Common myeloid progenitor, CD34-positive (primary cell): ENCODE measurements at places on chromosomes 11 and 22.

DNA sequence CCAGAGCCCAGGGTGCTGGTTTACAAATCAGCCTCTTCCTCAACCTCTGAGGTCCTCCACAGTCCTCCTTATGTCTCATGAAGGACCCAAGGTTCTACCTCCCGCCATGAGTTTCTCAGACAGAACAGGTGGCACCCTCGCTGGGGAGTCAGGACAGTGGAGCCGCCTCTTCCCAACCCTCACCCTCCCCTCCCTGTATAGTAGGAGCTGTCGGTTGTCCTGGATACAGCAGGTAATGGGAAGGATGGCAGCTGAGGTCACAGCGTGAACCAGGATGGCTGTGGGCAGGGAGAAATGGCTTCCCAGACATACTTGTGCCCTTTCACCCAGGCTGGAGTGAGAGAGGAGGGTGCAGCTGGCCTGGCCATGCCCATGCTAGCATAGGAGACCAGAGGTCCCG, 134.6 kb downstream of the CHST1 start:
- no peak for DNase-seq

- peak; percentile 57 for DNase-seq
These were observed at the start of gene RTN4RL2 for GRCh38 chr11:57460022-57460757. RTN4RL2 (plus strand) TSS chr11:57460528; CDS start chr11:57460866, 338 bp downstream.

GRCh38 chr22:23569716-23570115, 10.4 kb downstream of the IGLL1 start:
- DNase-seq, result no peak

DNA sequence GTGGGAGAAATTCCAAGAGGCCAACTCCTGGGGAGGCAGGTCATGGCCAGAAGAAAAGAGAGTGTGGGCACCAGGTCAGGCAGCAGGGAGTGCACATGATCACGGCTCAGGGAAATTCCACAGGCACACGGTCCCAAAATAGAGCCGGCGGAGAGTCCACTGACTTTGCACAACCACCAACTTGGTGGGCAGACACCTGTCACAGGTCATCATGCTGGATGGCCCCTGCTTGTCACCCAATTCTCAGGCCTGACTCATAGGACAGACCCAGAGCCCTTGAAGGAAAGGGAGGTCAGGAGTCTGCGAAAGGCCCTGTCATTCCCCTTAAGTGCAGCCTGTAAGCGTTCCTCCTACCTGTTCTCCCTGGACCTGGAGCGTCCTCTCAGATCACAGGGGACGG, 15.8 kb downstream of the APOL2 start:
- DNase-seq, result no peak

GRCh38 chr22:19654338-19654987, 59.8 kb upstream of the SEPTIN5 start:
- no peak for DNase-seq

- DNase-seq, result no peak
These were observed 61.4 kb upstream of the CTSC start for GRCh38 chr11:88398791-88399570.

DNA sequence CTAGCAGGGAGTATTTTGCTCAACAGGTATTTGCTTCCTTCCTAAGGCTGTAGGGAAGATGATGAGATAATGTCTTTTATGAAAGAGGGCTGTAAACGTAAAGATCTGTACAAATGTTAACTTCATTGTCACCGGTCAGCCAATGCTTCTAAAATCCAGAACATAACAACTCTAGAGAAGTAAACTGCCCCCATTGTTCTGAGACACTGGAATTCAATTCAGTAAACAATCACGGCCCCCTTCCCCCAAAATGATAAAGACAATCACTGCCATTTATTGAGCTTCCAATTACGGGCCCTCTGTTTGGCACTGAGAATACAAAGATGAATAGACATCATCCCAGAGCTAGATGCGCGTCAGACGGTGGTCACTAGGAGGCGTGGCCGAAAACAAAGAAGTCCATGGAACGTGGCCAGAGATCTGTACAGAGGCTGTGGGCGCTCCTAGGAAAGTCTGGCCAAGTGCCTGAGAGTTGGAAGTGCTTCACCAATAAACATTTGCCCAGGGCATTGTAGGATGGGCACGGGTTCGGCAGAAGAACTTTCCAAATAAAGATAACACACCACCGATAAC, 576 bp downstream of the TMEM258 start:
- DNase-seq, result peak; percentile 70

GRCh38 chr11:15757048-15757698, 599.2 kb downstream of the SOX6 start:
- DNase-seq, result no peak

DNA sequence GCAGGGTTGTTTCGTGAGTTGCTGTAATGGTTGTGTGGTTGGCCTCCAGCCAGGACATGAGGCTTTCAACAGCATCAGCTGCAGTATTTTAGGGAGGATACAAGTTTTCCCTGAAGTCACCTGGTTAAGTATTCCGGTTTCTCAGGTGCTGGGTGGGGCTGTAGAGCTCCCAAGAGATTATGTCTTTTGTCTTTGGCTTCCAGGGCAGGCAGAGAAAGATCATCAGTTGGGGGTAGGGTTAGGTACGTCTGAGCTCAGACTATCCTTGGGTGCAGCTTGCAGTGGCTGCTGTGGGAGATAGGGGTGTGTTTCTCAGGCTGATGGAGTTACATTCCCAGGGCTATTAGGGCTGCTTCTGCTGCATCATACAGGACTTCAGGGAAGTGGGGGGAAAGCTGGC, 47.5 kb upstream of the MRGPRX1 start:
- no peak for DNase-seq

- DNase-seq, result no peak
These were observed 520.7 kb downstream of the OPCML start for GRCh38 chr11:133011604-133012003.

DNA sequence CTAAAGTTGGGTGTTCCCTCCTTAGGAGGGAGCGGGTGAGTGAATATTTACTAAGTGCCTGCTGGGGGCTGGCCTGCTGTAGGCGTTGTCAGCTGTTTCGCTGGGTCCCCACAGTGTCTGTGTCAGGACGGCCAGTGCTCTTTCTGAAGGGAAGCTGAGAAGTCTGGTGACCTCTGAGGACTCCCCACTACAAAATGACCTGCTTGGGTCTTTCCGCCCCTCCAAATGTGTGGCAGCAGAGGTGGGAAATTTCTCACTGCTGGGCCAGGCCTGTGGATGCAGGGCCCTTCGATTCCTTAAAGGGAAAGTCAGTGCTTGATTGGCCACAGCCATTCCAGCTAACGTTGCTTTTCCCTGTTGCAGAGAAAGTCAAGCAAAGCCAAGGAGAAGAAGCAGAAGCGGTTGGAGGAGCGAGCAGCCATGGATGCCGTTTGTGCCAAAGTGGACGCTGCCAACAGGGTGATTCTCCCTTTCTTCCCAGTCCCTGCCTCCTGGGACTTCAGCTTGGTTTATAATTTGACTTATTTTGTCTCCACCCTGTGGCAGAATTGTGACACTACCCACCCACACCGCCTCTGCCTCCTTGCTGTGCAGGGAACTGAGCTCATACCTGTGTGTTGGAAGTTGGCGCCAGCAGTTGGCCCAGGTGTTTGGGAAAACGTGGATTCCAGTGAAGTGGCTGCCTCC, 6.8 kb downstream of the NAA40 start:
- DNase-seq, result peak; percentile 64

GRCh38 chr11:66862559-66863037, 5.7 kb downstream of the LRFN4 start:
- DNase-seq, result no peak

DNA sequence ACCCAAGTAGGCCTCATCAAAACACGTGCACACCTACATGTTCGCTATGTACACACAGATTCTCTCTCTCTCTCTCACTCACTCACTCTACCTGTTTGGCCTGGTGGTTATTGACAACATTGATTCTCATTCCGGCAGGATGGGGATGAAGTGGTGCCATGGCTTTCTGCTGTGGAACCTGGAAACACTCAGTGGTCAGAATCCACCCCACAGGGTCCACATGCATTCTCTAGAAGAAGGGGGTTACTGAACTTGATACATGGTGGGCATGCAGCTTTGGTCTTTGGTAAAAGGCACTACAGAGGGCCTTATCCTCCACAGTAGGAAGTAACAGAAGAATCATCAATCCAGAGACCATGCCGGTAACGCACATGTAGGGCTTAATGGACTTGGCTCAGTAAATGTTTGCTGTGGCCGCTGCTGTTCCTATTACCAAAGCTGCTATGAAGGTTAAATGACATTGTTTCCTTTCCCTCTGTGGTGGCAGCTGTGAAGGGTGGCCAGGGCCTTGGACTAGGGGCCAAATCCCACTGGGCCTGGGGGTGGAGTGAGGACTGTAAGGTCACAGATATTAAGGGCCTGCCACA, 12.7 kb downstream of the POLDIP3 start:
- DNase-seq, result no peak

- peak; percentile 93 for DNase-seq
These were observed 591 bp downstream of the CAPRIN1 start for GRCh38 chr11:34052036-34052607.

DNA sequence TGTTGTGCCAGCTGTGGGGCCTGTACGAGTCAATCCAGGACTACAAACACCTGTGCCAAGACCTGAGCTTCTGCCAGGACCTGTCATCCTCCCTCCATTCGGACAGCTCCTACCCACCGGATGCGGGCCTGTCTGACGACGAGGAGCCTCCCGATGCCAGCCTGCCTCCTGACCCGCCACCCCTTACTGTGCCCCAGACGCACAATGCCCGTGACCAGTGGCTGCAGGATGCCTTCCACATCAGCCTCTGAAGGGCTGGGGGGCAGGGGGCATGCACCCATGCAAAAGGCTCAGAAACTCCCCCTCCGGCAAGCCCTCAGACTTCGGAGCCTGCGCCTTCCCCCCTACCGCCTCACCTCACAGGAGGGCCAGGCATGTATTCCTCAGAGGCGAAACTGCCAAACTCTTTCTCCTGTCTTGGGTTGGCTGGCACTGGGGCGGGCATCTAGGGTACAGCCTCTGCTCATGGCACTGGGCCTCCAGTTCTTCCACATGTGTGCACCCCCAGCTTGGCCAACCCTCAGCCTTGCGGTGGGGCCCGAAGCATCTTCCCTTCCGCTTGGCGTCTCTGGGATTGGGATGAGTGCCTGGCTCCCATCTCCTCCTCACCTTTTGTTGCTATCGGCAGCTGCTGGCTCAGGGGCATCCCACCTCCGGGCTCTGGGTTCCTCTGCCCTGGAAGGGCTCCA, 1.2 kb downstream of the FAM89B start:
- DNase-seq, result no peak

DNA sequence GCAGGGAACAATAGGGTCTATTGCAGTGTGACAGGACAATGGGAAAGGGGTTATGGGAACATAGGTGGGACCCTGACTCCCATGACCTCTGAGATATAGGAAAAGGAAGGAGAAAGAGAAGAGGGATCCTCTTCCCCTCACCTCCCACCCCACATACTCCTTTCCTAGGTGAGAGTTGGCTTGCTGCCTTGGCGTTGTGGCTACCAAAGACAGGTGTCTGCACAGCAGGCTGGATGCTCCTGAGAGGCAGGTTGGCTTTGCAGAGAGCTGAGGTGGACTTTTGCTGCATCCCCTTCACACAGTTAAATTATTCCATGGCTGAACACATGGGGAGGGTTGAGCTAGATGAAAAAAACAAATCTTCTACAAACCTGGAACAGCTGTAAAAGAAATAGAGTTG, 80.7 kb downstream of the SYT9 start:
- no peak for DNase-seq

GRCh38 chr11:3659595-3660515, 11.3 kb downstream of the CHRNA10 start:
- DNase-seq, result no peak

DNA sequence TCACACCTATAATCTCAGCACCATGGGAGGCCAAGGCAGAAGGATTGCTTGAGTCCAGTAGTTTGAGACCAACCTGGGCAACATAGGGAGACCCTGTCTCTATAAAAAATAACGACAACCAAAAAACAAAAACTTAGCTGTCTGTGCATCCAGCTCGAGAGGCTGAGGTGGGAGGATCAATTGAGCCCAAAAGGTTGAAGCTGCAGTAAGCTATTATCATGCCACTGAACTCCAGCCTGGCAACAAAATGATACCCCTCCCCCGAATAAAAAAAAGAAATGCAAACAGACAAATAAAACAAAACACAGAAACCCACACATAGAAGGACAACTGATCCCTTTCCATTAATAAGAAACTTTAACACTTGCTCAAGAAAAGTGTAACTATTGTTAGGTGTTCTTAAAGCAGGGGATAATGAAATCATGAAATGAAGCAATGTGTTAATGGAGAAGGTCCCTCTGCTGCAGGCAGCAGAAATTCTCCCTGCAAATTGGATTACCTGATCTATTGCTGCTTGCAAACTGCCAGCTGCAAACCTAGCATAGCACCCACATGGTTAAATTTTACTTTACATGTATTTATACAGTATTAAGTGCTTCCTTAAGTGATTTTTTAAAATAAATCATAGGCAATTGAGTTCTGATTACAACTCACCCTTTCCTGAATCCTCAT, 226.3 kb downstream of the SBF2 start:
- no peak for DNase-seq

- DNase-seq, result no peak
These were observed 190.7 kb upstream of the NCAM1 start for GRCh38 chr11:112770487-112770886.

GRCh38 chr11:108474664-108475463, 7.5 kb upstream of the C11orf65 start:
- DNase-seq, result no peak

- peak; percentile 90 for DNase-seq
These were observed at the start of gene APOL6 for GRCh38 chr22:35648066-35649025. APOL6 (plus strand) TSS chr22:35648446; CDS start chr22:35656426, 7,980 bp downstream.

- DNase-seq, result no peak
These were observed 29.4 kb downstream of the PACSIN2 start for GRCh38 chr22:42985531-42985905.

GRCh38 chr11:7486781-7487140, 1.5 kb downstream of the OLFML1 start:
- no peak for DNase-seq

DNA sequence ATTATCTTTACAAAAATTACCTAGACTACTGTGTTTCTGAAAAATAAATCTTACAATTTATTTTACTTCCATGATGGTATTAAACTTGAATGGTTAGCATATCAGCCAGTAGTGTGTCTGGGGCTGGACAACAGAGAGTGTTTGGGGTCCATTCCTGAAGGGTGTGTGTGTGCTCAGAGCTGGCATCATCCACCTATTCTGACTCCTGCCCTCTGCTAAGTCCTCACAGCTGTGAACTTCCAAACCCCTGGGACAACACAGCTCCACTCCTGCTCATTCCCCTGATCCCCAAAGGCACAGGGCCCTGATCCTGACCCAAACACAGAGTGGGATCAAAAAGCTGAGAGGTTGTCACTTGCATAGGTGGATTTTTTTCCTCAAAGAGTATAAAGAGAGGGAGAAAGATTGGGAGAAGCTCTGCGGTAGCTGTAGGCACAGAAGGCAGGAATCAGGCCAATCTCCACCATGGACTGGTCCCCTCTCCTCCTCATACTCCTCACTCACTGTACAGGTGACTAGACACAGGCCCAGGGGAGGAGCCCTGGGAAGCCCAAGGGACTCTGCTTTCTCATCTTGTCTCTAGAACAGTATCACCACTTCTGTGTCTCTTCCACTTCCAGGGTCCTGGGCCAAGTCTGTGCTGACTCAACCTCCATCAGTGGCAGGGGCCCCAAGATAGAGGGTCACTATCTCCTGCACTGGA, 55.7 kb upstream of the TOP3B start:
- no peak for DNase-seq

GRCh38 chr11:97231231-97231630, 841.4 kb downstream of the JRKL start:
- no peak for DNase-seq
